ENCODE measurements at places on chromosomes 12 and 14. TPM values are rescaled to one million over a fixed set of nuclear protein-coding genes. Genes with fewer than 3 reads are reported as not detected.

ZNF891 gene
- 1.6 TPM for total RNA-seq

BATF gene
- 11.2 TPM for total RNA-seq

IFNG-AS1 gene
- total RNA-seq = 0.37 TPM

SIX4 gene
- total RNA-seq = 0.55 TPM

CLEC7A gene
- total RNA-seq = 17.4 TPM

FAR2 gene
- 16.5 TPM for total RNA-seq

C2CD5 gene
- 20.8 TPM for total RNA-seq

SELPLG gene
- total RNA-seq = 71.4 TPM

SLC22A17 gene
- 11.1 TPM for total RNA-seq

HRK gene
- total RNA-seq = 0.33 TPM

CISTR gene
- not detected for total RNA-seq

DIABLO gene
- 27.2 TPM for total RNA-seq

BEGAIN gene
- under 0.01 TPM for total RNA-seq

PRIMA1 gene
- total RNA-seq = 1.4 TPM

TEX22 gene
- 2.1 TPM for total RNA-seq

NTN4 gene
- total RNA-seq = 106 TPM

KRT85 gene
- not detected for total RNA-seq

C3AR1 gene
- total RNA-seq = 17.8 TPM

RHEBL1 gene
- 1.4 TPM for total RNA-seq

All from upper lobe of left lung (tissue), 6 donors.